Uterus (tissue), 4 donors: ENCODE measurements at places on chromosomes 13 and 19. TPM values are rescaled to one million over a fixed set of nuclear protein-coding genes. Genes with fewer than 3 reads are reported as not detected.

The LGALS4 gene
- 3.6 TPM for total RNA-seq

- DNase-seq = peak; percentile 95
Measured at GRCh38 chr19:11766597-11767591, at the start of gene ZNF441. Gene ZNF441, plus strand, starts transcription at chr19:11767000. Its CDS starts 194 bp downstream, at chr19:11767194.

DNA sequence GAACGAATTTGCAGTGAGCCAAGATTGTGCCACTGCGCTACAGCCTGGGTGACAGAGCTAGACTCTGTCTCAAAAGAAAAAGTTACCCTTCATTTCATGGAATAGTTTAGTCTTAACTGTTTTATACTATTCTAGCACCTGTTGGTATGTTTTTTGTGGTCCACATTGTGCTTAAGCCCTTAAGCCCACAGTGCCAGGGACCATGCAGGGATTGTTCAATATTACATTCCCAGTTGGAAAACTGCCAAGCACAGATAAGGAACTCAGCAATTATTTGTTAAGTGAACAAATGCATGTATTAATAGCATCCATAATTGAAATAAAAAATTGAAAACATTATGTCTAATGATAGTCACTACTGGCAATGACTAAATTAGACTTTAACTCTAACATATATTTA is 193.5 kb downstream of the PCDH17 start:
- DNase-seq = no peak

- DNase-seq = peak; percentile 52
Measured at GRCh38 chr13:95300625-95301182, 547 bp downstream of the ABCC4 start.

- peak; percentile 56 for DNase-seq
Measured at GRCh38 chr19:40542202-40542859, 34.3 kb upstream of the SHKBP1 start.

DNA sequence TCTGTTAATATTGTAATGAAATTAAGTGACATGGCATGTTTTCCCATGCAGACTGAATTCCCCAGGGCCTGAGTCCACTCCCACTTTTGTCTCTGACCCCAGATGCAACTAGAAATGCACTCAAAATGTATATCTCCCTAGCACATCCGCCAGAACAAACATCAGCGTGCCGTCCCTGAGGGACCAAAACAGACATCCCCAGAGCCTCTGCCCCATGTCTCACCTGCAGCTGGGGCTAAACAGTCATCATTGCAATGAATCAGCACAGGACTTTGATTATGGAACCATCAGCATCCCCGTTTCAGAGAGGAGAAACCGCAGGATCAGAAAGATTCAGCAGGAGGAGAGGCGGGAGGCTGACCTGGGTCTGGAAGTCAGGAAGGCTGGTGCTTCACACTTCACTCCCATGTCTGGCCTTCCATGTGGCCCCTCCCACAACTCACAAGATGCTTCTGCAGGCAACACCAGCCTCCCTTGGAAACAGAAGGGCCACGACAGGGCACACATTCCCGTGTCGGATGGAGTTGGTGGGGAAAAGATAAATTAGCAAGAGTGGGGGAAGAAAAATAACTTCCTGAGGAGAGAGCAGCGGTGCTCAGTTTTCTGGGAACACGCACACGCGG is 130.6 kb upstream of the VSTM2B start:
- no peak for DNase-seq
